ENCODE measurements at places on chromosomes 6 and 20.

- DNase-seq = no peak
Measured at GRCh38 chr6:94372229-94372628, 952.9 kb upstream of the EPHA7 start.

DNA sequence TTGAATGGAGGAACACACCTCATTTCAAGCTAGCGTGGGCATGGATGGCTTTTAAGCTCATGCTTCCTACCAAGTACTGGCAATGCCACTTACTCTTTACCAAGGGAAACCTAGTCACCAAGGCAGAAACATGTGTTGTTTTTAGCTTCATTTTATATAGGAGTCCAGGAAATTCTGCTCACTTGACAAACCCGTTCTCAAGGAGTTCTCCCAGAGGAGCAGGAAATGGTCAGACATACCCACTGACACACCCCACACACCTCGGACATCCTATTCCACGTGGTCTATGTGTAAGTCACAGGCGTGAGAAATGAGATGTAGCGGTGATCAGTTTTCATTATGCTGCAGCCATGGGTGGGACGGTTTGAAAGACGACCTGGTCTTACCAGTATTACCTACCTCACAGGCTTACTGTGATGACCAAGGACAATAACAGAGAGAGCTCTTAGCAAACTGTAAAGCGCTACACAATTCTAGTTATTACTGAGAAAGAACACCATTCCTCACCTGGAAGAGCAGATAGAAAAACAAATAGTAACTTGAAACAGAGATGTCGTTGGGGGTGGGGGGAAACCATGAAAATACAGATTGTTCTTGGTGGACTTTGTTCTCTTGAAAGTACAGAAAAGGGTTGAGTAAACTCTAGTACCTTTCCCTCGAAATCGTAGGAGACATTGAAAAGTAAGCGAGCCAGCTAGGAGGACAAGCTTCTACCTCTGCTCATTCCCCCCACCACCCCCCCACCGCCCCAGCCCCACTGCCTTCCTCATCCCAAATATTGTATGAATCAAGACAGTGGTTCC lies 1.7 kb downstream of the CNKSR3 start:
- no peak for DNase-seq

- no peak for DNase-seq
Measured at GRCh38 chr6:152089992-152090391, 282.5 kb downstream of the ESR1 start.

- no peak for DNase-seq
Measured at GRCh38 chr6:45677381-45678284, 299.9 kb upstream of the SUPT3H start.

- DNase-seq = no peak
Measured at GRCh38 chr6:36120979-36121786, 9.1 kb upstream of the MAPK13 start.

GRCh38 chr20:52346797-52347196 lies 155.2 kb upstream of the ZFP64 start:
- DNase-seq = no peak

DNA sequence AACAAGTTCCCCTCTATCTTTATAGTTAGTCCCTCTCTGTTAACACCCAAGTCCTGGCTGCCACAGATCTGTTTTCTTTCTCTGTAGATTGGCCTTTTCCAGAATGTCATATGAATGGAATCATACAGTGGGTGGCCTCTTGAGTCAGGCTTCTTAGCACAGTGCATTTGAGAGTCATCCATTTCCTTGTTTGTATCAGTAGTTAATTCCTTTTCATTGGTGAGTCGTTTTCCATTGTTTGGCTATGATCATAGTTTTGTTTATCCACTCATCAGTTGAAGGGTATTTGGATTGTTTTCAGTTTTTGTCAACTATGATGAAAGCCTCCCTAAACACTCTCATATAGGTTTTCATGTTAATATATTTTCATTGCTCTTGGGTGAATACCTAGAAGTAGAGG lies 248.3 kb downstream of the ARID1B start:
- no peak for DNase-seq

DNA sequence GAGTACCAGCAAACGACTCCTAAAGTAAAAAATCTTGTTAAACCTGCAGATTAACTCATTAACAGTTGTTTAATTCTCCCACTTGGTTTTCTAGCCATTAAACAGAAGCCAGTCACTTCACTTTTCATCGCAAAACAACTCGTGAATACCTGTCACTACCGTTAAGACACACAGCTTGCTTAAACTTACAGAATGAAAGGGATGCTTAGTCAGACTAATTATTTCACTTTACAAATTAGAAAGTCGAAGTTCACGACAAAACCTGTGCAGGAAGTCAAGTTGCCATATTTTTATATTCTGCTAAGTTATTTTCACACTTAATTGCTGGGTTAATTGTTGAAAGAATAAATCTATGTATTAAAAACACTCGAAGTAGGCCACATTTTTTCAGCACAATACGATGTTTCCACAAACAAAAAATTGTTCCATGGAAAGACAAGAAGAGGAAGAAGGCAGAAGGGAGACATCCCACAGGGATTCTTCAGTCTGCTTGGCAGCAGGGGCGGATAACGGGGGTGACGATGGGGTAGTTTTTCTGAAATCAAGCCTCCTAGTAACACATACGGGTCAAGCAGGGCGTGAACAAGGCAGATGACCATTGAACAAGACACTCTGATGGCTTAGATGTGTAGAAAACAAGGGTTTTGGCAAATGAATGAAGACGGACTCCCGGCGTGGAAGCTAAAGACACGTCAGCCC lies 933 bp downstream of the SSR1 start:
- no peak for DNase-seq

GRCh38 chr6:47258724-47259347 lies 50.9 kb downstream of the TNFRSF21 start:
- DNase-seq = no peak

DNA sequence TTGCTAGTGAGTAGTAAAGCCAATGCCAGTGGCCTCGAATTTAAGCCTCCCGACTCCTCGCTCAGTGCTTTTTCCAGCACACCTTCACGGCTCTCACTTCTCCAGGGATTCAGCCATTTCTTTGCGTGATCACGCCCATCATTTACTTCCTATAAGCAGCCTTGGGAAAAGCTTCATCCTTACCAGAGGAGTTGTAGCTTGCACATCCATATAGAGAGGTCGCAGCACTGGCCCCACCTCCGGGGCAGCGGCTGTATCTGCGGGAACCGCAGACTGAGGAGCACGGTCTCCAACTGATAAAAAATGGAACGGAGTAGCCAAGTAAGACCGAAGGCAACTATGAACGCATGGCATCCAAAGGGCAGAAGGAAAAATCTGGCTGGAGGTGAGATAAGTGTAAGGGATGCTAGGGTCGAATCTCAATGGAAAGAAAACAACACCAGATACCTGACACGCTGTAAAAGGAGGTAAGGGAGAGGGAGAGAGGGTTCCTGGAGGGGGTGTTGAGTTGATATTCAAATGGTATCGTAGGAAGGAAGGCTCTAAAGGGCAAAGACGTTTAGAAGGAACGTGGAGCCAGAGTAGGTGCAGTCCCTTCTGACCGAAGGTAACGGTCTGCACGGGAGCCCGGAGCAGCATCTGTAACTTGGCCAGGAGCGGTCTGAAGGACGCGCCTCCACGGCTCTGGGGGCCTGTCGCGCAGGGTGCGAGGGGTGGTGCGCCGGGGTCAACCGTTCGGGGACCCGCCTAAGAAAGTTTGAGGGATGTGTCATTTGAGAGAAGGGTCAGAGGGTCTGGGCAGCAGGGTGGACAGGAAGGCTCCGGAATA lies 640 bp downstream of the NFS1 start:
- no peak for DNase-seq

GRCh38 chr20:334578-334977 lies 9.2 kb downstream of the SOX12 start:
- no peak for DNase-seq

- DNase-seq = no peak
Measured at GRCh38 chr6:13360671-13361540, 32.6 kb upstream of the TBC1D7 start.

GRCh38 chr6:18246205-18246604 lies 18.1 kb downstream of the DEK start:
- no peak for DNase-seq

Measured in WTC11 (cell line).